T-helper 22 cell (primary cell): ENCODE measurements at places on chromosomes 6 and 20.

DNA sequence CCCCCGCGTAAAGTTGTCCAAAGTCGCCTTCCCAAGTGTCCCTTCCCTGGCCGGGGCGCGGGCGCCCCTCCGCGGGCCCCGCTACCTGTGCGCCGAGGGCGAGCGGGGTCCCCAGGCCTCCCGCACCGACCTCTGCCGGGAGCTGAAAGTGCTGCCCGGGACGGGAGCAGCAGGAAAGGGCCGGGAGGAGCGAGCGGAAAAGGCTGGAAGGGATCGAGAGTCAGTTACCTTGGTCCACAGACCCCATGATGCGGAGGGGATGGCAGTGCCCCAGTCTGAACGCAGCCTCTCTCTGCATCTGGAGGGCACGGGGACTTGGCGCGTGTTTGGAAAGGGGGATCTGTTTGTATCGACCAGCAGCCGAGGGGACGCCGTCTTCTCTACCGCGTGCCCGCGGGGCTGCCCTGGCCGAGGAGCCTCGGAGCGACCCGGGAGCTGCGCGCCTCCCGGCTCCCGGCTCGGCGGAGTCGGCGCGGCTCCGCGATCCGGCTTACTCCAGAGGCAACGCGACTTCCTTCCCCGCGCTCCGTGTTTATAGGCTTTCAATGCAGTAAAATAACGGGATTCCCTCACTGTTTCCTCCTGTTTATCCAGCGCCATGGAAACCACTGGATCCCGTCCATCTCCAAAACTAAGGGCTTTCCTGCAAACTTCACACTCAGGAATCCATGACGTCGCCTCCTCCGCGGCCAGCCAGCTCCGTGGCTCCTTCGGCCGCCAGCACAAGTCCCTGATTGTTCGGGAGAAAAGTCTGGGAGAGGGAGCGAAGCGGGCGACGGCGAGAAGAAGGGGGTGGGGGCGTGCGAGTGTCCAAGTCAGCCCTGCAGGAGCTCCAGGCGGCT is 20.0 kb upstream of the NFATC2 start:
- DNase-seq = no peak

- DNase-seq = no peak
Measured at GRCh38 chr6:118746145-118746824, 94.9 kb upstream of the CEP85L start.

DNA sequence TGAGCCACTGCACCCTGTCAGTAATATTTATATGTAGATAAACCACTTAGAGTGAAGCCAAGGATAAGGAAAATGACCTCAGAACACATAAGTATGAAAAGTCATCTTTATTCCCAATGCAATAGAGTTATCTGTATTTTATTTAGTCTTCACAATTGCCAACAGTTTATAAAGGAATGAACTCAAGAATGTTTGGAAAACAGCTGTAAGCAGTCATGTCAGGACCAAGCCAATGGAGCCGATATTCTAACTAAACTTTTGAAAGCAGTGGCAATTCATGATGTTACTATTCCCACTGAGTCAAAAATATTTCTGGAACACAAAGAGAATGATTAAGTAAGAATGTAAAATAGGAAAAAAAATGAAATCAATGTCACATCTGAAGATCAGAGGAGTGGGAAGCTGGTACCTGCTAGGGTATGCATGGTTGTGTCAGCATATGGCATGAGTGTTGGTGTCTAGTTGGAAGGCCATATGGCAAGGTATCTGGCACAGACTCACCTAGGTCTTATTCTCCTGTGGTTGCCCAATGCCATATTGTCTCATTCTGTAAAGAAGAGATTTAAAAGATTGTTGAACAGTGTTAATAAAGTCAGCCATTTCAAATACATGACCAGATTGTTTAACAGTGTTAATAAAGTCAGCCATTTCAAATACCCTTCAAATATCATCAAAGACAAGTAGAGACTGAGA is 118.2 kb downstream of the ADAT2 start:
- DNase-seq = no peak

DNA sequence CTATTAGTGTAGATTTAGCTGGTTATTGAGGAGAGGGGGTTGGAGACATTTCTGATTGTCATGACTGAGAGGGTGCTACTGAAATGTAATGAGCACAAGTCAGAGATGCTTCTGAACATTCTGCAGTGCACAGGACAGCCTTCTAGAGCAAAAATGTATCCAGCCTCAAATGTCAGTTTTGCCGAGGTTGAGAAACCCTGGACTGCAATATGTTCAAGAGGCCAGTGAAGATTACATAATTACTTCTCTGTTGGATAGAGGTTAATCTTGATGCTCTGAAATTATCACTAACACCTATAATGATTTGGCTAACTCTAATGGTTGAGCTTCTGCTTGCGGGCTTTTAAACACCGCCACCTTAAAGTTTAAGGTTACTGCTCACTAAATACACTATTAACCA is 3.4 kb upstream of the DUSP22 start:
- DNase-seq = no peak

- no peak for DNase-seq
Measured at GRCh38 chr6:127952831-127953230, 52.0 kb upstream of the THEMIS start.

- no peak for DNase-seq
Measured at GRCh38 chr6:13413466-13413862, 73.9 kb downstream of the GFOD1 start.

DNA sequence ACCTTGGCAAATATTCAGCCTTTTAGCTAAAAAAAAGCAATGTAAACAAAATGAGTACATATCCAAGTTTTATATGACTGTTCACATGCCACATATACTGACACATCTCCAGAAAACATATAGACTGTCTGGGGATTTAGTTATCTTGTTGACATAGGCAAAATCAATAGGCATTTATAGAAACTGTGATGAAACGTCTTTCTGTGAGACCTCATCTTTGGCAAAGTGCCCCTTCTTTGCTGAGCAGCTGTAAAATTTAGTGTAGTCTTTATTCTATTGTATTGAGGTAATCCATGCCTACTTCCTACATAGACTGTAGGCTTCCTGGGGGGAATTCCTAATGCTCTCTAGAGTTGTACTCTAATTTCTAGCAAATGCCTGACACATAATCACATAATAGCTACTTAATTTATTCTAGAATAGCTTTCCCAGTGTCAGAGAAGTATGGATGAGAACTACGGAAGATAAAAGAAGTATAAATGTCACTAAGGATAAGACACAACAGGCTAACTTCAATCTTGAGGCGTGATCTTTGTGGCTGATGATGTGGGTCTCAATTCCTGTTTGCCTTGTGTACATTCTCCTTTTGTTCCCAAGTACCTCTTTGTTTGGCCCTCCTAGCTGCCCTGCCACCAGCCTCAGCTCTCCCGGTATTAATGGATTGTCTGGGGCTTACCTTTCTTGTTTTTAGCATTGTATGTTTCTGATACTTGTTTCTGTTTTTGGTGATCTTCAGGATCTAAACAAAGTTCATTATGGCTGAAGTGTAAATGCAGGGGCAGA is 30.6 kb downstream of the PTCHD4 start:
- no peak for DNase-seq

DNA sequence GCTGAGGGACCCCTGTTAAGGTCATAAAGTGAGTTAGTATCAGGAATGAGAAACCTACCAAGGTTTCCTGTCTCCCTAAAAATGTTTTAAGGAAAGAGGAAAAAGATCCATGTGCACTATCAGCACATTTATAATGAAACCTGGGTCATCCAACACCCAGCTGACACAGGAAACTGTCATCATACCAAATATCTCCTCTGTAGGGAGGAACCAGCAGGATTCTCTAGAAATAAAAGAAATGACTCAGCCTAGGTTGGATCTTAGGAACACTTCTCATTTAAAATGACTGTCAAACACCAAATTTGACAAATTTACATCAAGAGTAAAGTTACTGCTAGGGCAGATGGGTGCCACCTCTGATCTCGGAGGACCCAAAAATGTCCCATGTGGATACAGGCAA is 21.7 kb downstream of the GFOD1 start:
- no peak for DNase-seq

GRCh38 chr6:157964100-157964499 is 17.6 kb upstream of the SYNJ2 start:
- DNase-seq = no peak

DNA sequence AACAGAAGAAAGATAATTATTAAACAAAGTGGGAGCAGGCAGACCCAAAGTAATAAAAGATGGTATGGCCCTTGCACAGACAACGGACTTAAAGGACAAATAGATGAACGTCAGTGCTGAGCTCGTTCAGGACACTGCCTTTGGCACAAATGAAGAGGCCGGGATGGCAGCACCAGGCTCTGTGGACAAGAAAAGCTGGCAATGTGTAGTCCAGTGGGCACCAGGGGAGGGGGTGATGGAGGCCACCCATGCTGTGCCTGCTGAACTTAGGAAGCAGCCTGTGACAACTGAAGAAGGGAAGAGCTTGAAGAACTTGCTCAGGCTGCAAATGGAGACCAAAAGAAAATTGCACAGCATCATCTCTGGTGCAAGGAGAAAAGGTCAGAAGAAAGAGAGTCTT is 131.0 kb downstream of the ANKRD60 start:
- no peak for DNase-seq

DNA sequence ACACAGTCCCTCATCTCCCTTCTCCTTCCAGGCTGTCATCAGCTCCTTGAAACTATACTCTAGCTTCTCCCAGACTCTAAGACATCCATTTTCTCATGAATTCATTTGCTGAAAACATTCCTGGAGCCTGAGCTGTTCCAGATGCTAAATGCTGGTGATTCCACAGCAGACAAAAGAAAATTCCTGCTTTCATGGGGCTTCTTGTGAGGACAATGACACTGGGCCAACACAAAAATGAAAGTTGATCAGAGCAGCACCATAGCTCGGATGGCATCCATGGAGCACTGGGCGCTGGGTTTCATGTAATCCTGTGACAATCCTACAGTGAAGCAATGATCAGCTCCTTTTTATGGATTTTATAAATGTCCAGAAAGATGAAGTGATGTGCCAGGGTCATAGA is 47.4 kb upstream of the STX16 start:
- DNase-seq = no peak

- no peak for DNase-seq
Measured at GRCh38 chr20:47133809-47134456, 222.6 kb downstream of the ZMYND8 start.

DNA sequence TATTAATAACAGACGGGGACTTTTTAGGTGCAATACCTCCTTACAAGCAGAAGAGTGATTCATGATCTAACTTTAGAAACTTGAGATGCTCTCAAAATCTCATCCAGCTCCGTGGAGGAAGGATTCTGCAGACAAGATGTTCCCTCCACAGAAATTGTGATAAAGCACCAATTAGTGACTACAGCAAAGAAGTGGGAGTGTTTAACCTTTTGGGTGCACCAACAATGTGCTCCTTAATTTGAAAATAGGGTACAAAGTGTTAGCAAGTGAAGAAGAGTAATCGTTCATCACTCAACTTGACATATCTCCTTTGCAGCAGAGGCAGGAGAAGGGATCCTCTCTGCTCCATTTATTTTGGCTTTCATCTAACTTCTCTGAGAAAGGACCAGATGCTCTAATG is 22.8 kb upstream of the SCP2D1 start:
- DNase-seq = no peak

- DNase-seq = no peak
Measured at GRCh38 chr20:4245542-4245941, 230.2 kb upstream of the RNF24 start.

- no peak for DNase-seq
Measured at GRCh38 chr20:47652301-47652700, 133.0 kb downstream of the SULF2 start.

DNA sequence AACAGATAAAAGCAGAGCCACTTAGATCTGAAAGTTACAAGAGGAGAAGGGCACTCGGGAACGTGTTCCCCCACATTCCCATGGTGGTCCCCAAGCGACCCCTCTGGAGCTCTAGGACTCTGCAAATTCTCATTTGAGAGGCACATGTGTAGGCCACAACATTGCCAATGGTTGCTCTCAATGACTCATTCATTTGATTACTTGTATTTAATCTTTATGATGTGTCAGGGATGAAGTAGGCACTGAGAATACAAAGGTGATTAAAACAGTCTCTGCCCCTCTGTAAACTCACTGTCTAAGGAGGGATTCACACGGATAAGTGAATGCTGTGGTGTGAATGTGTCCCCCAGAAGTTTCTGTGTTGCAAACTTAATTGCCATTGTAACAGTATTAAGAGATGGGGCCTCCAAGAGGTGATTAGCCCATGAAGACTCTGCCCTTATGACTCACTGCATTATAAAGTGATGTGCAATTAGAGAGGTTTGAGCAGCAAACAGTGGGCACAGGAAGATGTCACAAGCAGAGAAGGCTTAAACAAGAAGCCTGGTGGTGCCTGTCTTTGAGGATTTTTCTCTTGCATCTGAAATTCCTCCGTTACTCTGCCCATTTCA is 34.0 kb upstream of the TRAM2 start:
- DNase-seq = no peak

DNA sequence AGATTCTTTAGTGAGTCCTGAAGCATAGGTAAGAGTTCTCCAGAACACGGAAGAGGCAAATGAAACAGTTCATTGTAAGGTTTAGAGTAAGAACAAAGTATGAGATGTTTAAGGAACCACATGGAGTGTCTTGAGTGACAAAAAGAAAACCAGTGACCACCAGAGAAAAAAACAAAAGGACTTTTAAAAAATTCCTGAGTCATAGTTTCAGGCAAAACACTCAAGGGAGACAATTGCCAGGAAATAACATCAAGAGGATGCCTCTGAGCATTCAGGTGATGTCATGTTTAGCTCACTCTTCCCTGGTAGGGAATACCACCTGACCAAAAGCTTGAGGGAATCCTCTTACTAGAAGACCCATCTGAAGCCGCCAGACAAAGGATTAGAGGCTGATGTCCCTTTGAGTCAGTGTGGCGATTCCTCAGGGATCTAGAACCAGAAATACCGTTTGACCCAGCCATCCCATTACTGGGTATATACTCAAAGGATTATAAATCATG is 110.3 kb downstream of the COL19A1 start:
- no peak for DNase-seq

- DNase-seq = no peak
Measured at GRCh38 chr20:17617212-17617867, 47.5 kb downstream of the DSTN start.

- DNase-seq = peak; percentile 43
Measured at GRCh38 chr6:118894425-118895260, 691 bp downstream of the ASF1A start.

GRCh38 chr6:62429781-62430180 is 143.8 kb upstream of the KHDRBS2 start:
- no peak for DNase-seq

DNA sequence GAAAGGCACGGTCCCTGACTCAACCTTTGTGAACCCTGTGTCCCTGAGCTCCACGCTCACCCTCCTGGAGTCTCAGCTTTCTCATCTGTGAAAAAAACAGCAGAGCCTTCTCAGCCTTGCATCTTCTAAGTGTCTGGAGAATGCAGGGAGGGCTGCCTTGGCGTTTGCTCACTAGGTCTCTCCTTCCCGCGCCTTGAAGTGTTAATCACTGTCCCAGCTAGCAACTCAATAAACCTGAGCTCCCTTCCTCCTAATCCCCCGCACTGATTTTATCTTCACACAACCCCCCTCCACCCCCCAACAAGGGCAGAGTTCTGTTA is 34.9 kb upstream of the FOXC1 start:
- DNase-seq = no peak

DNA sequence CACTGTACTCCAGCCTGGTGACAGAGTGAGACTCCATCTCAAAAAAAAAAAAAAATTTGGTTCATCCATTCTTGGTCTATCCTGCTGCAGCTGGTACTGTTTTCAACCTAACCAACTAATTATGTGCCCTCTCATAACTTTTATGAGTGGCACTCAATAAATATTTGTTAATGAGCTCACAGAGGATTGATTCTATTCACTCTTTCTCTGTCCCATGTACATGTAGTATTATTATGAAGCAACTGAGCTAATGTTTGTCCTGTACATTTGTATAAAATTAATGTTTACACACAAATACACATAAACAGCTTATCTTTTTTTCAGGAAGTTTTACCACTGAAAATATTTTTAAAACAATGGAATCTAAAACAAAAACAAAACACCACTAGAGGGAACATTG is 10.1 kb downstream of the RIPOR2 start:
- no peak for DNase-seq
